ENCODE measurements at places on chromosomes 1 and 21.

DNA sequence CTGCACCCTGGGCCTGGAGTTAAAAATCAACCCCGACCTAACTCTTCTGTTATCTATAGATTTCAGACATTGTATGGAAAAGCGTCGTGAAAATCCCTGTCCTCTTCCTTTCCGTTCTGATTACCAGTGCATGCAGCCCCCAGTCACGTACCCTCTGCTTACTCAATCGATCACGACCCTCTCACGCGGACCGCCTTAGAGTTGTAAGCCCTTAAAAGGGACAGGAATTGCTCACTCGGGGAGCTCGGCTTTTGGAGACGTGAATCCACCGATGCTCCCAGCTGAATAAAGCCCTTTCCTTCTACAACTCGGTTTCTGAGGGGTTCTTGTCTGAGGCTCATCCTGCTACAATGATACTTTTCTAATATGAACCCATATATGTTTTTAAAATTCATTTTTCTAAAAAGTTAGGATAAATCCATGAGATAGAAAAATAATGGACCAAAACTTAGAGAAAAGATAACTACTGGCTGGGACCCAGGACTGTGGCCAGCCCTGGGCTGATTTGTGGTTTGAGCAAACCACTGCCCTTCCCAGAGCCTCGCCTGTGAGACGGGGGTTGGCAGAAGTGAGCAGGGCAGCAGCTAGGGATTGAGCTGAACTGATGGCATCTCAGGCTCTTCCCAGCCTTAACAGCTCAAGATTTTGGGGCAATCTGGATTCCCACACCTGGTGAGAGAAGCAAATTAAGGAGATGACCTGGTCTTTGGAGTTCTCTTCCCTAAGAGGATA, 5.0 kb downstream of the UQCRHL start:
- no peak for DNase-seq

GRCh38 chr1:107803579-107803978, 161.4 kb downstream of the VAV3 start:
- no peak for DNase-seq

GRCh38 chr1:224666078-224666477, 50.0 kb downstream of the CNIH3 start:
- DNase-seq = no peak

DNA sequence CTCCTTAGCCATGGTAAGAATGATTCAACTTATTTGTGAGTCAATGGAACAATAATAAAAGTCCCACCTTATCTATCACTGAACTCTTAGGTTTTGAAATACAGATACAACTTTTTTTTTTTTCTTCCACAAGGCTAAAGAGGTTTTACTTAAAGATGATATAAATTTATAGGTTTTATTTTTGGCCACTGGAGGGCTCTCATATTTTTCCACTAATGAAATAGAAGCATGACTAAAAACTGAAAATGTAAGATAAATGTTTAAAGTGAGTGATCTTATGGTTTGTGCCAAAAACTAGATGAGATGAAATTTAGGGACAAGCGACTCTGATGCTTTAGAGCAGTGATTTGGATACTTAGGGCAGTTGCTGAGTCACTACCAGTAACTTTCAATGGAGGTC, 499.0 kb downstream of the NUF2 start:
- peak; percentile 6 for DNase-seq

DNA sequence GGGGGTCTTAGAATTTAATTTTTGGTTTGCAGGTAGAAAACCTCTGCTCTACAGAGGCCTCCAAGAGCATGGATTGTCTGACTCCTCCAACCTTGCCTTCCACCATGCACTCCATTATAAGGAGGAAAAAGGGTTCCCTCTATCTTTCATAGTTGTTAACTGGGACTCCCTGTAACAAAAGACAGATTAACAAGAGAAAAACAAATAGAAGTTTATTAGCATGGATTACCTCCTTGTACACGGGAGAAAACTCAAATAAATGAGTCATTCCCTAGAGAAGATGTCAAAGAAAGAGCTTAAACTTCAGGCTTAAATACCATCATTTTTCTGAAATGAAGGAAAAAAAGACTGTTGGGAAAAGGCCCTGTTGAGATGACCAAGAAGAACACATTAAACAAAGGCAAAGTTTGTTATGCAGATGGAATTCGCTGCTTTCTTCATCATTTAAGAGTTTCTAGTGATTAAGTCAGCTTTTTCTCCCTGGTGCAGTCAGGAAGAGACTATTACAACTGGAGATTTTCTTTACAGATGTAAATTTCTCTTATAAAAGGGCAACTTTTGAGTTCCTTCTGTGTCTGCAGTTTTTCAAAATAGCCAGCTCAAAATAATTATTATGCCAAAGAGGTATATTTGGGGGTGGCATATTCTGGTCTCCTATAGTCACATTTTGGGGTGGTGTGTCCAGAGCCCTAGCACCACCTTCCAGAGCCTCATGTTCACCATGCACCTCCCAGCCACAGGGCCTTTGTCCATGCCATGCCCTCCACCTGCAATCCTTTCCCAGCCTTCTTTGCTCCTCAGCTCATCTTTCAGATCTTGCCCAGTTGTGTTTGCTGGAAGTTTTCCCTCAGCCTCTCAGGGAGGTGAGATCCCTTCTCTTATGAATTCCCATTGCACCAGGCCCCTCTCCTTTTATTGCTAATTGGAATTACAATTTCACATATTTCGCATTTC, 63.1 kb upstream of the KLHDC7A start:
- no peak for DNase-seq

DNA sequence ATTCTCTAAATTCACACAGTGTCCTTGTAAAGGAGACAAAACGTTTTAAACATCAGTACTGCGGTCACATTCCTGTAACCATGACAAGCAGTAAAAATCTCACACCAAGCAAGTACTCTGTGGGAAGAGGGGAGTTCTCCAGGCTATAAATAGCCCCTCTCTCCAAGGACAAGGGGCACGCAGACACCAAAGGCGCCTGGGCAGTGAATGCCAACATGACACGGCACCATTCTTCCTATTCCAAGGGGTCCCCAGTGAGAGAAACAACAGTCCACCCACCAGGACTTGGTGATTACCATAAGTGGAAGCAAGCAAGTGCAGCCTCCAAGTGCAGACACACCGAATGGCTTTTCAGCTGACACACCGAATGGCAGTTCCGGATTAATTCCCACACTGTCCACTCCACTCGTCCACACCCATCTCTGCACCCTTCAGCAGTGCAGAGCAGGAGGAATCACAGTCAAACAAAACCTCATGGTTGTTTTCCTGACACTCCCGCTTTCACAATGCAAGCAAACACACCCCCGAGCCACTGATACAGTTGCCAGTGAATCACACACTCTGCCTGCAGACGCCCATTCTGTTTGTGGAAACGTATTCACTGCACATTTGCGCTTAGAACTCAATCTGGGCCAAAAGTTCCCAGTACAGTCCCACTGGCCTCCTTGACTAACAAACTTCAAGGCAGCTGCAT, 1.8 kb downstream of the PTTG1IP start:
- DNase-seq = no peak

DNA sequence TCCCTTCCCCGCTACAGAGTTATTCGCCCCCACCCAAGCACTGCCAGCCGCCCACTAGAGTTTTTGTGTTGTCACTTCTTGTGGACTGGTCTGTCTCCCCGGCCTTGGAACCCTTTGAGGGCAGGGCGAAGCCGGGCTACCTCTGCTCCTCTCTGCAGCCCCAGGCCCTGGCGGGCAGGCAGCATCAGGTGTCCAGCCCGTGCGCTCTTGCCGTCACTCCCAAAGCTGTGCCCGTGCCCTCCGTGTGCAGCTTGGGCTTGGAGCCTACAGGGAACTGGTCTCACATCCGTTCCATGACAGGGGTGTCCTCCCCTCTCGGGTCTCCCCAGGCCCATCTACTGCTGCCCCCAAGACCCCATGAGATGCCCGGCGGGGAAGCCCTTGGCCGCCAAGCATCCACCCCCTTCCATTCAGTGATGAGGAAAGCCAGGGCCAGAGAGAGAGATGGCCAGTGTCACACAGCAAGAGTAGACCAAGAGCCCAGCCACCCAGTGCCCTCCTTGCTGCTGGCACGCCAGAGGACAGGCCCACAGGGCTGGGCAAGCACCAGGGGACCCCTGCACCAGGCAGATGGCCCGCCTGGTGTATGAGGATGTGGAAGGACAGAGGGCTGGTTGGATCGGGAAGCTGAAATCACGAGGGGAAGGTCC, 15.3 kb upstream of the LDLRAP1 start:
- DNase-seq = no peak

DNA sequence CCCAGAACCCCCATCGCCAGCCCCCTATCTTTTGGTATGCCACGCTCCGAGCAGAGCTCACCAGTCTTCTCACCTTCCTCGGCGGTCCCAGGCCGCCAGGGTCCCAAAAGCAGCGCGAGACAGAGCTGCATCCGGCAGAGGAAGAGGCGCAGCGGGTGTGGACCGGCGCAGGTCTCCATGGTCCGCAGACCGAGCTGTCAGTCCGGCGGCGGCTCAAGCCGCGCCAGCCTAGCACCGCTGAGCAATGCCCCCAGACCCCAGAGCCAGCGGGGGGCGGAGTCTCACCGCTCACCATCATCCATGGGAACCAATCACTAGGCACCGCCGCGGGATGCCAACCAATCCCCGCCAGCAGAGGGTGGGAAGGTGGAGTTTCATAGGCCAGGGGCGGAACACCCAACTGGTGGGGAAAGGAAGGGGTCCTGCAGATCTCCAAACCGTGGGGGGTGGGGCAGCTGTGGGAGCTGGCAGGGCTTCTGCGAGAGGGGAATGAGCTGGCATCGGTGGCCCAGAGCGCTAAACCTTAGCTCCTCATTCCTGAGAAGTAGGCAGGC, at the start of gene EPHA10:
TSS of gene EPHA10 (minus strand) at position 233 of the 554 bp plus-strand sequence. CDS start at position 179, 54 bp downstream.
- peak; percentile 63 for DNase-seq

DNA sequence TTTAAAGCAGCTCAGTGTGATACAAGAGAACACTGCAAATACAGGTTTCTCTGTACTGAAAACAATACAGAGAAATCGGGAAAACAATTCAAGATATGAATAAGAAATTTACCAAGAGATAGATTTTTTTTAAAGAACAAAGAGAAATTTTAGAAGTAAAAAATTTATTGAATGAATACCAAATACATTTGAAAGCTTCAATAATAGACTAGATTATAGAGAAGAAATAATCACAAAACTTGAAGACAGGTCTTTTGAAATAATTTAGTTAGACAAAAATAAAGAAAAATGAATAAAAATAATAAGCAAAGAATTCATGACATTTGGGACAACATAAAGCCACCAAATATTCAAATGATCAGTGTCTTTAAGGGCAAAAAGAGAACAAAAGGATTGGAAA, 13.6 kb upstream of the FMO4 start:
- no peak for DNase-seq

DNA sequence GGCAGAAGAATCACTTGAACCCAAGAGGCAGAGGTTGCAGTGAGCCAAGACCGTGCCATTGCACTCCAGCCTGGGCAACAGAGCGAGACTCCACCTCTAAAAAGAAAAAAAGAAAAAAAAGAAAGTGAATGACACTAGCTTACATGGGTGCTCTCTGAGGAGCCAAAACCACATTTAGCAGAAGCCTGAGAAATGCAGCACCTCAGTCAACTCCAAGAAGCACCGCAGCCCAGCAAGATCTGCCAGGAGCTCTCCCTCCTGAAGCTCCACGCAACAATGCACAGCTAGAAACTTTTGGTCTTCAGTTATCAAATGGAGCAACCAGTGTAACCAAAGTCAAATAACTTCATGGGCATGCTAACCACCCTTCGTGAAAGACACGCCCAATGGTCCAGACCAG, 229.1 kb downstream of the SETD4 start:
- no peak for DNase-seq

GRCh38 chr1:7878027-7878426, 25.2 kb upstream of the UTS2 start:
- DNase-seq = no peak

DNA sequence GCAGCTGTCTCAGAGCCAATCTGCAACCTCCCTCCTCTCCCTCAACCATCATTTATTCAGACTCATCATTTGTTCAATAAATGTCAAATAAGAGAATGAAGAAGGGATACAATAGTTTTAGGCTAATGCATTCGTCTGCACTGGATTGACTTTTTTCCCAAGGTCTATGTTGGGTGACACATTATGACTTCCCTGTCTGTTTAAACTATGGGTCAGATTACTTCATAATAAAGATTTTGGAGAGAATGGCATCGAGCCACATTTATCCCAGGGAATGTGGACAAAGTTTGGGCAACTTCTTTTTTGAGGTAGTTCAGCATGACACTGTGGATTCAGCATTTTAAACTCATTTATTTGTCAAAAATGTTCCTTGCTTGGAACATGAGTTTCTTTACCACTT, 107.4 kb upstream of the ADGRL2 start:
- DNase-seq = no peak

GRCh38 chr1:185351734-185352466, 34.9 kb upstream of the IVNS1ABP start:
- DNase-seq = peak; percentile 10

All from NCI-H1694 treated with DMSO at 0.1 percent for 48 hours (cell line).